ENCODE measurements at places on chromosomes 5 and 9. TPM values are rescaled to one million over a fixed set of nuclear protein-coding genes. Genes with fewer than 3 reads are reported as not detected.

CEL gene
- 0.58 TPM for total RNA-seq

SLC6A18 gene
- not detected for total RNA-seq

SYNPO gene
- total RNA-seq, result 29.9 TPM

FCHO2 gene
- total RNA-seq, result 15.1 TPM

FOXD1 gene
- 19.3 TPM for total RNA-seq

FBP2 gene
- total RNA-seq, result not detected
